Prostate gland (tissue), 2 donors: ENCODE measurements at places on chromosomes 2 and 18.
A peak's percentile ranks its signal among the peaks of the same experiment; 100 is the strongest.

GRCh38 chr2:200264631-200265030 lies 41.9 kb upstream of the SPATS2L start:
- DNase-seq, result no peak

DNA sequence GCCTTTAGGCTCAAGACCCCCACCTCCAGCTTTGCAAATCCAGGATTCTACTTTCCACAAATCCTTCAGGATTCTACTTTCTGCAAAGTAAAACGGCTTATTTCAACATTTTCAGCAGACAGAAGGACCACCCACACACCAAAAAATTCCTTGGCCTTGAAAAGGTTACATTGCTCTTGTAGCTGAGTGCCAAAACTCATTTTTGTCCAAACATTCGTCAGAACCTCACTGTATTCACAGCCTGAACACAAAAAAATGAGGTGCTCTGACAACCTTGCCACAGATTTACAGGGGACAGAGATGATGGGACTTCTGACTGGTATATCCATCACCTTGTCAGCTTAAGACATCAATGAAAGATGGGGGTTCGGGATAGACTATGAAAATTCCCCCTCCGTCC lies 63.0 kb upstream of the COX7A2L start:
- no peak for DNase-seq

GRCh38 chr18:13217466-13217961 lies 1.0 kb upstream of the LDLRAD4 start:
- peak; percentile 46 for DNase-seq

- no peak for DNase-seq
Observed at GRCh38 chr2:223481486-223481885, 120.7 kb downstream of the SCG2 start.

GRCh38 chr2:119377294-119377992 lies 10.7 kb downstream of the DBI start:
- no peak for DNase-seq

- no peak for DNase-seq
Observed at GRCh38 chr2:177772529-177772928, 300.0 kb downstream of the PDE11A start.

DNA sequence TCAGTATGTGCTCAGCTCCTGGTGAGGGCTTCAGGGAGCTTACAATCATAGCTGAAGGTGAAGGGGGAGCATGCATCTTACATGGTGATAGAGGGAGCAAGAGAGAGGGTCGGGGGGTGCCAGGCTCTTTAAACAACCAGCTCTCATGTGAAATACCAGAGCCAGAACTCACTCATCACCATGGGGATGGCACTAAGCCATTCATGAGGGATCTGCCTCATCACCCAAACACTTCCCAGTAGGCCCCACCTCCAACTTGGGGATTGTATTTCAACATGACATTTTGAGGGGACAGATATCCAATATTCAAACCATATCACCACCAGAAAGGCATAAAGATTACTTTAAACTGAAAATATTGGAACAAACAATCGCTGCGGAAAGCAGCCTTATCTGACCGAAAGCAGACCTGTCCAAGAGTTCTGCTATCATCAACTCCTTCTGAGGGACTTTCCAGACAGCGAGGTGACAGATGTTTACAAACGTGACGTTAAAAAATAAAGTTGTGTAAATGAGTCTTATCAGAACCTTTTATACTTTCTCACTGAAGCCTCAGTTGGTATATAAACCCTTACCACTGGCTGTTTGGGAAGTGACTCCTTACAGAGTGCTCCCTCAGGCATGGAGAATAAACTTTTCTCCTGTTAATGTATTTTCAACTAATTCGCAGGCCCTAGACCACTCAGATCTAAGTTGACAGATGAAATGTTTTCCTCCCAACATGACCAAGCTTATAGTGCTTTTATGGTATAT lies 35.5 kb upstream of the PTH2R start:
- no peak for DNase-seq

DNA sequence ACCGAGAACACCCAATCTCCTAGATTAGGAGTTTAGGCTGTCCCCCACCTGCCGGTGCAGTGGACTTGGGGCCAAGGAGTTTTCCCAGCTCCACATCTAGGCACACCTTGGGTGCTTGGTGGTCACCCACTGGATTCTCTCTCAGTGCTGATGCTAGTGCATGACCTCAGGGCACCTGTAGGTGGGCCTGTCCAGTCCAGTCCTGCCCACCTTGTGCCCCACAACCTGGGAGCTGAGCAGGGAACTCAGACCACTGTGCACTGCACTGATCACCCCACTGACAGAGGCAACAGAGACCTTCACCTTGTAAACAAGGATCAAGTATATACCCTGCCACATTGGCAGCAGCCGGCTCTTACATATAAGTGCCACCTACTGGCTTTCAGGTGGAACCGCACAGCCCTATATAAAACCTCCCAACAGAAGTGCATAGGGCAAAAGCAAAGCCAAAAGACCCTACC lies 12.7 kb upstream of the CDH19 start:
- no peak for DNase-seq

GRCh38 chr2:24919506-24920097 lies 435 bp downstream of the ADCY3 start:
- DNase-seq, result no peak

DNA sequence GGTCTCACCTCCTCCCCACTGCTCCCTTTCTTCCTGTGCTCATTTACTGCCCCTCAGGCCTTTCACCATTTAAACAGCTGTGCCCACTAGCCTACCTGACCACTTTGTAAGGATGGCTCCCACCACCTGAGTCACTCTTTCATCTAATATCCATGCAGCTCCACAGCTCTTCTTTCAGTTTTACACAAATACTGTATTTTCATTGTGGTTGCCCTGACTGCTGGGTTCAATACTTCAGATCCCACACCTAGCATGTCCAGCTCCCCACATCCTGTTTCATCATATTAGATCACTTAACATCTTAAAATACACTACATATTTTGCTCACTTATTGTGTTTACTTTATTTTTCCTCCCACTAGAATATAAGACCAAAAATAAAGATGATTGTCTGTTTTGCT lies 1110.6 kb downstream of the TSN start:
- DNase-seq, result no peak

- DNase-seq, result no peak
Observed at GRCh38 chr2:68052717-68053422, 9.9 kb downstream of the C1D start.

DNA sequence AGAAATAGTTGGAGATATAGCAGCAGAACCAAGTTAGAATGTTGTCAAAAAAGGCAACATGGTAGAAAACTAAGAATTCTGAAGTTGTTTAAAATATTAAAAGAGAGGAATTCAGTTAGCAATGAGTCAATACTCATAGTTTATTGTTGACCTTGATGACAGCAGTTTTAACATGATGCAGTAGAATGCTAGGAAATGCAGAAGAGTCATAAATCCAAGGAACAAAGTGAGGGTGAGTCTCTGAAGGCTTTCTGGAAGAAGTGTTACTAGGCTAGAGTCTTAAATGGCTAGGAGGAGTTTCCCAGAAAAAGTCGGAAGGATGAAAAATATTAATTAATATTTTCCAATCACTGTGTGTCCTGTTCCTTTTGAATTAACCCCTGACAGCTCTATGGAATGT lies 807.3 kb downstream of the TSN start:
- DNase-seq, result no peak

- no peak for DNase-seq
Observed at GRCh38 chr2:64405581-64406406, 48.2 kb upstream of the LGALSL start.

DNA sequence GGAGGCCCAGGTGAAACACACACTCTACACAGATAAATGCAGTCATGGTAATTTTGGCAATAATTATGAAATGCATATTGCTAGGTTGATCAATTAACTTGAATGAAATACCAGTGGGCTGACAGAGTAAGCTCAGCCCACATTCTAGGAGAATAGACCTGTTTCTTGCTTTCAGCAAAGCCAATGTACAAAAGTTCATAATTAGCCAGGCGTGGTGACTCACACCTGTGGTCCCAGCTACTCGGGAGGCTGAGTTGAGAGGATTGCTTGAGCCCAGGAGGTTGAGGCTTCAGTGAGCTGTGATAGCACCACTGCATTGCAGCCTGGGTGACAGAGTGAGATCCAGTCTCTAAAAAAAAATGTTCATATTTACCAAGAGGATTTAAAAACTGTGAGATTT lies 15.7 kb upstream of the MBP start:
- no peak for DNase-seq

- no peak for DNase-seq
Observed at GRCh38 chr2:54574107-54574859, 118.2 kb downstream of the SPTBN1 start.

GRCh38 chr2:11744631-11745394 lies 1.6 kb upstream of the LPIN1 start:
- DNase-seq, result no peak

GRCh38 chr2:46985512-46985911 lies 69.9 kb upstream of the MCFD2 start:
- no peak for DNase-seq

DNA sequence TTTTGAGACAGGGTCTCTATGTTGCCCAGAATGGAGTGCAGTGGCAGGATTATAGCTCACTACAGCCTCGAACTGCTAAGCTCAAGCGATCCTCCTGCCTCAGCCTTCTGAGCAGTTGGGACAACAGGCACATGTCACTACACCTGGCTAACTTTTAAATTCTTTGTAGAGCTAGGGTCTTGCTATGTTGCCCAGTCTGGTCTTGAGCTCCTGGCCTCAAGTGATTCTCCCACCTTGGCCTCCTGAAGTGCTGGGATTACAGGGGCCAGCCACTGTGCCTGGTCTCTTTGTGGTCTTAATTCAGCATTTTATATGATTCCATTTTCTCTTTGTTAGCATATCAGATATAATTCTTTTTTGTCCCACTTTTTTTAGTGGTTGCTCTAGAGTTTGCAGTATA lies 34.1 kb downstream of the CEP192 start:
- no peak for DNase-seq

- no peak for DNase-seq
Observed at GRCh38 chr2:197857476-197858107, 53.2 kb downstream of the PLCL1 start.

- DNase-seq, result no peak
Observed at GRCh38 chr2:12032398-12032797, 286.0 kb downstream of the LPIN1 start.

GRCh38 chr2:47007223-47007825 lies 91.7 kb upstream of the MCFD2 start:
- no peak for DNase-seq

- DNase-seq, result no peak
Observed at GRCh38 chr2:217383620-217384019, 523.8 kb upstream of the TNP1 start.

GRCh38 chr2:240149943-240150784 lies 9.7 kb upstream of the OTOS start:
- no peak for DNase-seq

GRCh38 chr18:21598726-21599584 lies 1.5 kb downstream of the ESCO1 start:
- no peak for DNase-seq

DNA sequence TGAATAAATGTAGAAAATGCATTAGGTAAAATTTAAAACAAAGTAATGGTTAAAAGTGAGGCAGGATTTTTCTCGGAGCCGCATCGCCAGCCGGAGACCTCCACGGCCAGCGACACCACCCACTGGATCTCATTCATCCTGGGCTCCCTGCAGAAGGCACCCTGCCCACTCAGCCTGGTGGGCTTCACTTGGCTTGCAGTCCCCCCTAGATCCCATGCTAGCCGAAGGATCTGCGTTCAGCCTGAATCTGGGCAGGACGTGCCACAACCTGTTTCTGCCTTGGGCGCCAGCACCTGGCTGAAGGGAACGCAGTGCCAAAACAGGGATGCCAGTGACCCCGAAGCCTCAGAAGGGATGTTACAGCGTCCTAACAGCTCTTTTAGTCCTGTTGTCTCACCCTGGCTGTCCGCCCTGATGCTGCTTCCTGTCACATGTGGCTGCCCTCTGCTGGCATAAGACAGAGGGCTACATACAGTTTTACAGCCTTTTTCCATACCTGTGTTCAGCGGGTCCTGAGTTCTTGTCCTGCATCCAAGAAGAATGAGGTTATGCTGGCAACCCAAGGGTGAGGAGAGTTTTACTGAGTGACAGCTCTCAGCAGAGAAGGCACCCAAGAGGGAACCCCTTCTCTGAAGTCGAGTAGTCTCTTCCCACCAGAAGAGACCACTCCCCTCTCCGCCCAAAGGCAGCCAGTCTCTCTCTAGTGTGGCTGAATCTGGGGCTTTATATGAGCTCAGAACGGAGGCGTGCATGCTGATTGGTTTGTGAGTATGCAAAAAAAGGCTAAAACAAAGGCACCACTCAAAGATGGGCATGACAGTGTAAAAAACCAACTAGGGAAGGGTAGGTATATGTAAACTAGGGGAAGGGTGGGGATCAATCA lies 173.1 kb upstream of the GYPC start:
- DNase-seq, result no peak

GRCh38 chr2:203744091-203744490 lies 37.7 kb downstream of the CD28 start:
- DNase-seq, result no peak

- no peak for DNase-seq
Observed at GRCh38 chr18:939166-939565, 34.5 kb downstream of the ADCYAP1 start.

DNA sequence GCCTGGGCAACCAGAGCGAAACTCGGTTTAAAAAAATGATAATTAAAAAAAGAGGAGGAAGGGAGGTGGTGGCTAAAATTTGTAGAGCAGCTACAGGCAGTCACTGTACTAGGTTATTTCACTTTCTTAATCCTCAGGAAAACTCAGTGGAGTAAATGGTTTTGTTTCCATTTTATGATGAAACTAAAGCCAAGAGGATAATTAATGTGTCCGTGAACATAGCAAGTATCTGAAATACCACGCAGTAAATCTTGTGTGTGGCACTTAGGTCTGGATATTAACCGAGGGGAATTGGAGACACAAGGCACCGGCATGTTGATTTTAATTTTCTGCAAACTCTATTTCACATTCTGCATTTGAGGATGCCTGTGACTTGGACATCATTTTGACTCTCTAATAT lies 14.5 kb downstream of the SH3BP4 start:
- no peak for DNase-seq

DNA sequence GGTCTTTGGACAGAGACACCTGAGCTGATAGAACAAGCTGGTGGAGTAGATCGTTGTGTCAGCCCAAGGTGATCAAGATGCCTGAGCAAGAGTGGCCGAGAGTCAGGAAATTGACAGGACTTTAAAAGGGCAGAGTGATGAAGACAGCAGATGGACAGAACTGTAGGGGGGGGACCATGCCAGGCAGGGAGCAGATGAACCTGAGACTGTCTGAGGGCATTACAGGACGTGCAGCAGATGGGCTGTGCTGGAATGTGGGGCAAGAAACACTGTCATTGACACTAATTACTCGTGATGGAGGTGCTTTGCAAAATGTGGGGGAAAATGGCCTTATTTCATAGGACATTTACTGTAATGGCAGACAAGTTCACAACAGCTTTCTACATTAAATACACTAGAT lies 225.0 kb downstream of the THSD7B start:
- DNase-seq, result no peak

- no peak for DNase-seq
Observed at GRCh38 chr2:98093611-98094010, 6.6 kb downstream of the VWA3B start.
